Stimulated activated CD8-positive, alpha-beta memory T cell treated with anti-CD3 and anti-CD28 coated beads, Interleukin-2, amount 100 ng/mL, for 48 hours (primary cell): ENCODE measurements at places on chromosomes 13 and 19.

DNA sequence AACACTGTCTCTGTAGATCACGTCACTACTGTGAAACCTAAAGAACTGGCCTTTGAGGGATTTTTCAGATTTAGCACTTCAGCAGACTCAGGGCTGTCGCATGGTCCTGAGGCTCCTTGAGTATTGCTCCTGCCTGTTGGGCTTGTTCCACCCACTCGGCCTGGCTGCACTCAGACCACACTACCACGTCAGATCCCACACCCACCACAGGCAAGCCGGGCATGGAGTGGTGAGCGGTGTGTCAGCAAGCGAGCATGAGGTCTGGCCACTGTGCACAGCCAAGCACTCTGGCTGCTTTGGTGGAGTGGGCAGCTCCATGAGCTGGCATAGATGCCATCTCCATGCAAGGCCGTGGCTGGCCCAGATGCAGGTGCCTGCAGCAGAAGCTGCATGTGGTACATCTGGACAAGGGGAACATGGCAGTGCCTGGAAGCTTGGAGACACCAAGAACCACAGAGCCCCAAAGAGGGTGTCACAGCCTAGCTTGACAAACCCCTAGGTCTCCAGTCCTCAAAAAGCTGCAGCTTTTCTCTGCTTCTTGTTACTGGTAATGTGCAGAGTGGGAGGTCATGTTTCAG, 9.4 kb upstream of the IGFL1 start:
- DNase-seq = no peak

GRCh38 chr13:32472194-32472621, 44.3 kb upstream of the N4BP2L1 start:
- no peak for DNase-seq

GRCh38 chr19:47485210-47485609, 1.2 kb upstream of the KPTN start:
- DNase-seq = no peak

- DNase-seq = no peak
Measured at GRCh38 chr13:113090806-113091205, 14.8 kb upstream of the F7 start.
